ENCODE measurements at places on chromosomes 7 and 10.

DNA sequence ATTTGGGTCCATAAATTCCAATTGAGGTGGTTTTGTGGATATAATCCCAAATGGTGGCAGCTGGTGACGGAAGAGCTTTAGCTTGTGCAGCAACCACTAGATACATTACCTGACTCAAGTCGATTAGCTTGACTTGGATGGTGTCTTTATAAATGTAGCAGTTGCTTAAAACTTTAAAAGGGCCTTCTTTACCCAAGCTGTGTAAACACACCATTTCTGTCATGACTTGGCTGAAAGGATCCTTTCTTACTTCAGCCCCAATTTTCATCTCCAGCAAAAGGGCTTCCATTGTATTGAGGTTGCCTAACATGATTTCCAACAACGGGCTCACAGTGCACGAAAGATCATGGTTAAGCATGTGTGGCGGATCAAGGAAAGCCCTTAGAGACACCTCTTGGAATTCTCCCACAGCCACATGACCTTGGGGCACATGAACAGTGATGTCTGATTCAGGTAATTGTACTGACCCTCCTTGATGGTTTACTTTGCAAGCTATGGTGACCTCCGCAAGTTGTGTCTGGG is 57.9 kb downstream of the MACC1 start:
- no peak for DNase-seq

- no peak for DNase-seq
These were observed 103.0 kb downstream of the TCF7L2 start for GRCh38 chr10:113053091-113053490.

DNA sequence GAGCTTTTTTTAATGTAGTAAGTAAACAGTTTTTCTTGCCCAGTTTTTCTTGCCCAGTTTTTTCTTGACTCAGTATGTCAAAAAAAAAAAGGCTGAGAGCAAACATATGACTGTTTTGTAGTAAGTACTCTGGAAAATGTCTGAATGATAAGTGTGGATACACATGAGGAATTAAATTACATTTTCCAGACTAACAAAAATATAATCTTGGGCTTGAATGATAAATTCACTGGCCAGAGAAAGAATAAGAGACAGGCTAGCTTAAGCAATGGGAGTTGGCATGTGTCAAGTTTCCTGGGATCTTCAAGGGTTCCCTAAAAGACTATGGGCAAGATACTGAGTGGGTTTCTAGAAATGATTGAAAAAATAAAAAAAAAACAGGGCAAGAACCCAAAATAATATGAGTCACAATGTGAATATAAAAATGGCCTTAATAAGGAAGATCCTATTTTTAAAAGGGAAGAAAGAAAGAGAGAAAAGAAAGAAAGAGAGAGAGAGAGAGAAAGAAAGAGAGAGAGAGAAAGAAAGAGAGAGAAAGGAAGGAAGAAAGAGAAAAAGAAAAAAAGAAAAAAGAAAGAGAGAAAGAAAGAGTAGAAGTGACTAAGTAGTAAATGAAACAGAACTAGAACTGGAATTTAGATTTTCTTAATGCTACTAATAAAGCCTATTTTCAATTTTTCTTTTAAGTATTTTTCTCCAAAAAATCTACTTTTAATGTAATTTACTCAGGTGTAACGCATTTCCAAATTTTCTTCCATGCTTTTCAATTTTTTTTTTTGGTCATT is 60.2 kb downstream of the TFPI2 start:
- no peak for DNase-seq

DNA sequence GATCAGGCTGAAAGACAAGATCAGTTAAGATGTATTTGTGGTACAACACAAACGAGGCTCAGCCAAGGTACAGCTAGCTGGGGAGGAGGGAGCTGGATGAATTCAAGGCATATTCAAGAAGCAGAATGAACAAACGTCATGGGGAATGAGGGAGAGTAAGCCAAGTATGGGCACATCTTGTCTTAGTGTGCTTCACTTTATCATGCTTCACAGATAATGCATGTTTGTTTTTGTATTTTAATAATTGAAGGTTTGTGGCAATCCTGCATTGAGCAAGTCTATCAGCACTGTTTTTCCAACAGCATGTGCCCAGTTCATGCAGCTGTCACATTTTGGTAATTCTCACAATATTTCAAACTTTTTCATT is 135.4 kb downstream of the HIBADH start:
- DNase-seq = no peak

DNA sequence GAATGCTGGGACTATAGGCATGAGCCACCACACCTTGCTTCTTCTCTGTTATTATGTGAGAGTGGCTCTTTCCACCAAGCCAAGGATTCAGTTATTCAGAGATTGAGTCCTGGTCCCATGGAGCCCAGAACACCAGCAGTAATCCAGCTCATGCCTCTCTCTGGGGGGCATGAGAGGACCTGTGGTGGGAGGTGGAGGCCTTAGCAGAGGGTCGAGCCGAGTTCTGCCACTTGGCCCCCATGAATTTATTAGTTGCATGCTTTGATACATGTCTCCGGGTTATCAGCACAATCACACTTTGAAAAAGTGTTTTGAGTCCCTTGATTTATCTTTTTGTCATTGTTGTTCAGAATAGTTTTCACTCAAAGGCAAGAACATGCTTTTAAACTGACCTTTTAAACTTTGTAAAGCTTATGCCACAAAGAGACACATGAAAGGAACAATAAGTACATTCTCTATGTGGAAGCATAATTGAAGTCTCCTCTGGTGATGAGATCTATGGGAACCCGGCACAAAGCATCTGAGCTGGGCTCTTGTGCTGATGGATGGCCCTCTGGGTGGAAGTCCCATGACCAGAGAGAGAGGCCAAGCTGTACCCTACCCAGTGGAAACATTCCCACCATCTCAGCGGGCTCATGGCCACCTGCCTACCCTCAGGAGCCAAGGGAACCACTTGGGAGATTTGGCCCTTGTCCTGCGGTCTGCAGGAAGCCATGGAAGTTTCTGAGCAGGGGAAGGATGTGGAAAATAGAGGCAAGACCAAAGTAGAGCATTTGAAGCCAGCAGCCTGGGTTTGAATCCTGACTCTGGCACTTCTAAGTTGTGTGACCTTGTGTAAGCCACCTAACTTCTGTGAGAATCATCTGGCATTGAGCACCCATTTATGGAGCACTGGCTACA is 53.9 kb downstream of the MINDY4 start:
- no peak for DNase-seq

DNA sequence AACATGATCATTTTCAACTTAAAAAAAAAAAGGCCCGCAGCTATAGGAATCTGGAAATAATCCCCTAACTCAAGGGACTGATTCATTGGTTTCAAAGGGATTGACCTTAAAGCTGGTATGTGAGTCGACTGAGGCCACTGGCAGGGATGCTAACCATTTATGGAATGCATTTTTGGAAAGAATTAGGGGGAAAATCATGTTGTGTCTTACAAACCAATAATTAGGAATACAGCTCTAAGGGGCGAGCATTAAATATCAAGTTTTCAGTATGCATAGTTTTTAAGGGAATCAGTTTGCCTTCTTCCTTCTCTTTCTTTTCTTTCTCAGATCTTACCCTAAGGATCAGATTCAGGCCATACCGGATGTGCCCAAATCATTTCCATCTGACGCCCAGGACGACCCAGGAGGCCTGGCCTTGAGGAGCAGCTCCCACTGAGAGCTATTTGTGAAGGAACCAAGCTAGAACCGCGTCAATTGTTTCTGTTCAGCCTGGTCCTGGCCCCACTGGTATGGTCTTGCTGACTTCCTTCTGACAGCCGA is 48.7 kb downstream of the BPGM start:
- no peak for DNase-seq

- no peak for DNase-seq
These were observed 140.2 kb upstream of the PPP2R2D start for GRCh38 chr10:131760416-131761166.

DNA sequence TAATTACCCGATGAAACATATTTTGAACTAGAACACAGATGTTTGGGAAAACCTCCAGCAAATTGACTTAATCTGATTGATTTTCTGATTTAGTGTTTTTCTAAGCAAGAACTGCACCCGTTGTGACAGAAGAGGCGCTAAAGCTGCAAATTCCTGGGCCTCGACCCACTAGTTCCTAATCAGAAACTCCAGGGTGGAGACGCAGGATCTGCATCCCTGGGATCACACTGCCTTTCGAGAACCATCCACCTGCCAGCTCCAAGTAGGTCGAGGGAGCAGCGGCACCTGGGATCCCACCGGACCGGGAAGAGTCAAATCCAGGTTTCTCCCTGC is 136.8 kb upstream of the CDCA7L start:
- no peak for DNase-seq

- no peak for DNase-seq
These were observed 499.7 kb downstream of the CALN1 start for GRCh38 chr7:71912476-71912875.

GRCh38 chr7:24980534-24981170 is 674 bp upstream of the OSBPL3 start:
- no peak for DNase-seq

DNA sequence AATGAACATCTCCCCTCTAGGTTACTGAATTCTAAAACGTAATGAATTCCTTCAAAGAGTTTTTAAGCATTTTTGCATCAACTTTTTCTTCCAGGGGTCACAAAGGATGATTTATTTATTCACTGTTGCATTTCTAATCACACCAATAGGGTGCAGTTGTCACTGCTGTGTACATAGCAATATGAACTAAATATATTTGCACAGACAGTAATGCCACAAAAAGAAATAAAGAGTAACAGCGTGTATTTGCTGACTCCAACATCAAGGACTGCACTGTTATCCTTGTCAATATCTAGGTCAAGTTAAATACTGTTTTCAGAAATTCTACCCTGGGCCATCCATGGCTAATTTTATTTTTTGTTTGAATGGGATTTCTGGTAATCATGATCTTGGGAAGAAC is 138.0 kb downstream of the FRMD4A start:
- DNase-seq = no peak

DNA sequence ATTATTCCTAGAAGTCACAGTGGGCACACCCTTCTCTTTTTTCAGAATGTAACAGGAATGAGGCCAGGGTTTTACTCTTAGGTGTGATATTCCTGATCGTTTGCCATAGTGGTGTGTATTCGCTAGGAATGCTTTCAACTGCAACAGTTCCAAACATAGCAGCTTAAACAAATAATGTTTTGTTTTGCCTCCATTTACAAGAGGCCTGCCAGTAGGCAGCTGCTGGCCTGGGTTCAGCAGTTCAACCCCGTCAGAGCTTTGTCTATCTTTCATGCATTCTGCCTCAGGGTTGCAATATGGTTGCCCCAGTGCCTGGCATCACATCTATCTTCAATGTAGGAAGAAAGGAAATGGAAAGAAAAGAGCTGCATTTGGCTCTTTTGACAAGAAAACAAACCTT is 21.7 kb upstream of the RET start:
- DNase-seq = no peak

- no peak for DNase-seq
These were observed 16.6 kb upstream of the SLC18A3 start for GRCh38 chr10:49593564-49593875.

- no peak for DNase-seq
These were observed 33.1 kb downstream of the STAMBPL1 start for GRCh38 chr10:88913127-88913526.

DNA sequence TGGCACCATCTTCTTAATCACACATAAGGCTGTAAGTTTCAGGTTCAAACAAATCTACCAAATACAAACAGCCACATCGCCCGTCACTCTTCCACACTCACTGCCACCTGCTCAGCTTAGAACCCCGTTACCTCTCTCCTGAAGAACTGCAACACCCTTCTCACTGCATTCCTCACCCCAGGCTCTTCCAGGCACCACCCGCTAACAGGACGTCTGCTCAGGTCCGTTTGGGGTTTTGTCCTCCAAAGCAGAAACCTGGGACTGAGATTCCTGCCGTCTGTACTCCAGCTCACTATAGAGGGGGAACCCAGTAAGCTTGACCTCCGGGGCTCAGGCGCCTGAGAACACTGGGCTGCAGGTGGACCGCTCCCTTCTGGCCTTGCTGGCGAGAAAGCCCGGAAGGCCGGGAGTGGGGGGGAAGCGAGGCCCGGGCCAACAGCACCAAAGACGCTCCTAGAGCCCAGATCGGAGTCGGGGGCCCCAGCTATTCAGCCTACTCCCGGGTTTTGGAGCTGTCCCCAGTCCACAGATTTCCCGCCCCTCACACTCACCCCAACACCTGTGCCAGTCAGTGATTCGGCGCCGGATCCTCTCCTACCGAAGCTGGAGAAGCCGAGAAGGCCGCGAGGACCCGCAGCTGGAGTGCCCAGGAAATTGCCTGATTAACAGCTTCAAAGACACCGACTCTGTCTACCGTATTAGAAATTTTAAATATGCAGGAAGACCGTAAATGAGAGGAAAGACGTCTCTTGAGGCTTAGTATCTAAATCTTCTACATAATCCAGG is at the start of gene AP3M1:
AP3M1 (minus strand) TSS at position 625 of the 786 bp plus-strand sequence. CDS start 12,449 bp downstream, outside the sequence.
- peak; percentile 77 for DNase-seq

DNA sequence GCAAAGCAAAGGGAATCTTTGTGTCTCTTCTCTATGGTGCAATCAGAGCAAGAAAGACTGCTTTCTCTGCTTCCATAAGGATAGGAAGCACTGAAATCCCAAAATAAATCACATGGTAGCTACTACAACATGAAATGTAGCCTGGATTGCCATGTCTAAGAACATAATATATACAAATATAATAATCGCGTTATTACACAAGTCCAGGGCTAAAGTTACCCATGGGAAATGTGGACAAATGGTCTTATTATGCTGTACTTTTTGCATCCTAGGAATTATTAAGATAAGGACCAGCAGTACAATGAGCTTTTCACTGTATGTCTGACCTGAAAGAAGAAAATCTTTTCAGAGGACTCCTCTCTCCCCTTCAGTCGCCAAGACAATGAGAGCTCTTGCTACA is 23.5 kb upstream of the PPP3CB start:
- DNase-seq = no peak

GRCh38 chr10:46170789-46171188 is 116.0 kb upstream of the ANTXRL start:
- DNase-seq = no peak

DNA sequence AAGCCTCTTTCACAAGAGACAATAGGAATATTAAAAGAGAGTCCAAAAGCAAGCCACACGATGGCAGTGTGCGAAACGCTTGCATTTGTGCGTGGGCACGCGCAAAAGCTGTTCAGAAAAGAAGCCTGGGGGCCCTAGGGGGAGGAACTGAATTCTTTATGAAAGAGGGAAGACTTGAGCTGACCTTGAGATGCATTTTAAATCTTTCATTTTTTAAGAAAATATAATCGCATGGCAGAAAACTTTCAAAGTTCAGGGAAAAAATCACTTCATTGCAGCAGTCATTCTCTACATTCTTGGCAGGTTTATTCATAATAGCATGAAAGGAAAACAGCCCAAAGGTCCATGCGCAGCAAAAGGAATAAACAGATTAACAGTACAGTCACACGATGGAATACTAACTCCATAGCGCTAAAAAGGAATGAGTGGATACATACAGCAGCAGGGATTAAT is 206.5 kb upstream of the PRKCQ start:
- no peak for DNase-seq

DNA sequence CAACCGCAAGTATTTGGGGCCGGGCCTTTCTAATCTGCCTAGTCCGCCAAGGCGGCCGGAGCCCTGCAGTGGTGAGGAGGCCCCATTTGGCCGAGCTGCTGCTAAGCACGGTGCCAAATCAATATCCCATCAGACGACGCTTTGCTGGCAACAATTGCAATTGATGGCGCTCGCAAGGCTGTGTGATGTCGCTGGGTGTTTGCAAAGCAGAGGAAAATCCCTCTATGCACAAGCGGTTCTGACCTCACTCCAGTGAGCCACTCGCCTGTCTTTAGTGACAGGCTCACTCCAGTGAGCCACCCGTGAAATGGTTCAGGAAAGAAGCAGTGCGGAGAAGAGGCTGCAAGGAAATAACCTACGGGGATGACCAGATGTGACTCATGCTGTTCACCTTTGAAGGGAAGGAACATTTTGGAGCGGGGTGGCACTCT is 18.3 kb upstream of the PDE1C start:
- DNase-seq = no peak

All from stimulated activated CD4-positive, alpha-beta T cell treated with anti-CD3 and anti-CD28 coated beads, Interleukin-4, amount 100 ng/mL, for 1 hour (primary cell).